Activated naive CD4-positive, alpha-beta T cell treated with anti-CD3 and anti-CD28 coated beads, Interleukin-2, amount 10 ng/mL, durations not matched to agents 5 hours and 36 hours (primary cell): ENCODE measurements at places on chromosomes 13 and 19. TPM values are rescaled to one million over a fixed set of nuclear protein-coding genes. Genes with fewer than 3 reads are reported as not detected.

TNNI3 gene
- not detected for total RNA-seq

BST2 gene
- 111 TPM for total RNA-seq

FXYD1 gene
- 6.3 TPM for total RNA-seq

CLDND2 gene
- 1.4 TPM for total RNA-seq

SMG9 gene
- 56.7 TPM for total RNA-seq

LRRC63 gene
- 0.79 TPM for total RNA-seq

ZNF418 gene
- 7.5 TPM for total RNA-seq

GPR180 gene
- 5.7 TPM for total RNA-seq

PLD3 gene
- 85.5 TPM for total RNA-seq

HTR2A gene
- total RNA-seq, result not detected

KIR3DL3 gene
- not detected for total RNA-seq

INAFM1 gene
- 11.8 TPM for total RNA-seq

PRX gene
- total RNA-seq, result 1.3 TPM

LILRB3 gene
- 4.8 TPM for total RNA-seq

CADM4 gene
- total RNA-seq, result 0.51 TPM

ACER1 gene
- 0.84 TPM for total RNA-seq

TMEM161A gene
- total RNA-seq, result 21.6 TPM

SMAD9 gene
- total RNA-seq, result not detected
